ENCODE measurements at places on chromosomes 3 and 15.

GRCh38 chr3:29083676-29084075 is 197.2 kb upstream of the RBMS3 start:
- no peak for DNase-seq

DNA sequence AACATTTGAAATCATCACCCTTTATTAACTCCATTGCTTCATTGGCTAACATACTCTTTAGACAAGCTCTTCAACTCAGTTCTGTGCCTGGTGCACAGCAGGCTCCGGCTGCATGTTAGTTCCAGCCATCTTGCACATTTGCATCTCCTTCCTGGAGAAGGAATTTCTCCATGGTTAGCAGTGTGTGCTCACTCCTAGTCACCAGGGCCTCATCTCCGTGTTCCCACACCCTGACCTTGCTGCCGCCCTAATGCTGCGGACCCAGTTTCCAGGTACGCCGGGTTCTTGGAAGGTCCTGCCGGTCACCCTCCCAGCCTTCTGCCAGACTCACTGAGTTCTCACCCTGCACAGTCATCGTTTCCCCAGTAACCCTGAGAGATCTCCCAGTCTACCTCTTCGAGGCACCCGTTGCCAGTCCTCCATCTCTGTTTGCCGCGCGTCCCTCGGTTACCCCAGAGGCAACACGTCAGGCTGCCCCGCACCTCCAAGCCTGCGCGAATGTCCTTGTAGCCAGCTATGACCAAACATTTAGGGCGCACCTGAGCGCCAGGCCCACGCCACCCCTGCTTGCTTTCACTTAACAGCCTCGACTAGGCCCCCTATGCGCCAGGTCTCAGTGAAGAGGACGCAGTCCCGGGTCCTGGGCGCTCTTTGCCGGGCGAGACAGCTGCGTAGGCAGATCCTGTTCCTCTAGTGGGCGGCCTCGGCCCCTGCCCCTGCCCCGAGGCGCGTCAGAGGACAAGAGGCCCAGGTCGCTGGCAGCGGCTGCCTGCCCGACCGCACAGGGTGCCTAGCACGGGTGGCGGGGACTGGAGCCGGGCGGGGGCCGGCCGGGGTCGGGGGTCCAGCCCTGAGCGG is 747 bp upstream of the ZNF592 start:
- DNase-seq, result peak; percentile 79

GRCh38 chr15:40398413-40398873 is 7.2 kb upstream of the IVD start:
- peak; percentile 46 for DNase-seq

DNA sequence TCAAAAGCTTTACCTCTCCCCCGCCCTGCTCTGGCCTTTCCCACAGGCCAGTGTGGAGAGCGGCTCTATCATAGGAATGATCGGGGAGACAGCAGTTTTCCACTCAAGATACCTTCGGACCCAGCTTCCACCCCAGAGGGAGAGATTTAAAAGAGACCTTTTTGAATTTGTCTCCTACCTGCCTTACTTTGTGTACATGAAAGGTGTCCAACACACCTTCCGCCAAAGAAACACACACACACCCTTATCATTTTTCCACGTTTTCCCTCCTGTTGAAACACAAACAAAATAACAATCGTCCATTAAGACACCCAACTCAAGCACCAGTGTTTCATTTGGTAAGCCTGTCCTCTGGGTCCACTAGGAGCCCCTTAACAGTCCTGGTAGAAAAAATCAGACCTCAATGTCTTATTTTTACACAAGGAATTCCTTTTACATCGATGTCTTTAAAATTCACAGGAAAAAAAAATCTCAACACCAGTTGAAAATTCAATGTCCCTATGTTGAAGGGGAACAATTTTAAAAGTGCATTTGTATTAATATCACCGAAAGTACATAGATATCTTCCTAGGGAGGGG is 4.0 kb downstream of the HES1 start:
- no peak for DNase-seq

DNA sequence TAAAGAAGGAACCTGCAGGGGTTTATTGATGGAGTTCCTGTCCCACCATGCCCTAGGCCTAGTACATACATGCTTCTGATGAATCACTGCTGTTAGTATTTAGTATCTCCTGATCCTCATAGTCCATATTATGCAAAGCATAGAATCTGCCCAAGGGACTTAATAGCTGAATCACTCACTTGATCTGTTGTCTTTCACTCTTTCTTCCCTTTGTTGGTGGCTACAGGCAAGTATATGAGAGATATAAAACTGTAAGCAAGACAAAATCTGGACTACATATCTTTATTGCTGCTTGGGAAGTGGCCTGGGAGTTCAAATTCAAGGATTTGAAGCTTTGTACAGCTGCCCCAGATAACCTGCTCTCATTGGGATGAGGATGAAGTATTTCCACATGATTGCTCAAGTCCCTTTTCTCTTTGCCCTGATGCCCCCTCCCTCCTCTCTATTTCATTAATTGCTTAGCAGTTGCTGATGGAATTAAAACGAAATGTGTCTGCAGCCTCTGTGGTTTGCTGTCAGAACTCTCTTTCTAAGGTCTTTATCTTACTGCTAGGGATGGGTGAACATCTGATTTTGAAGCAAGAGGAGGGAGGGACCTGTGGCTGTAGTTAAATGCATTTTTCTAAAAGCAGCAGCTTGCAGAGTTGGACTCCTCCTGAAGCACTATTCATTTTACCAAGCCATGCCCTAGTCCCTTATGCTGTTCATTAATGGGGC is 114.1 kb downstream of the ZNF609 start:
- no peak for DNase-seq

All from activated CD8-positive, alpha-beta T cell treated with anti-CD3 and anti-CD28 coated beads, Interleukin-2, amount 10 ng/mL, durations not matched to agents 7 days and 5 days (primary cell).